Activated T-helper 9 cell treated with anti-CD3 and anti-CD28 coated beads, Interleukin-2, amount 50 U/mL, for 16 hours (primary cell): ENCODE measurements at places on chromosomes 7 and 10.

GRCh38 chr10:29142516-29143314 is 146.2 kb upstream of the LYZL1 start:
- no peak for DNase-seq

DNA sequence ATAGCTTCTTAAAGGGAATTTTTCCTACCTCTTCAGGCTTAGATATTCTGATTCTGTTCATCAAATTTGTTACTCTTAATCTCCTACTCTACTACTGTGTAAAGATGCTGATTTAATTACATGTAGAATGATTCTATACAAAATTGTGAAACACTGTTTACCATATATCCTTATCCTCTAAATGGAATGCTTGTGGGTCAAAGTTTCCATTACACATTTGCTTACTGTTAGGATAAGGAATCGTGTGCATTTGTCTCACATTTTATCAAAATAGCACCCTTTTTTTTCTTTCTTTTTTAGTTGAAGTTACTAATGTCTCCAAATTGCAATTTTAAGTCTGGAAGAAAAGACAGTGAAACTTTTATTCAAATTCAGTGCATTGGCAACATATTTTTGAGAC is 65.3 kb downstream of the TFEC start:
- DNase-seq = no peak

DNA sequence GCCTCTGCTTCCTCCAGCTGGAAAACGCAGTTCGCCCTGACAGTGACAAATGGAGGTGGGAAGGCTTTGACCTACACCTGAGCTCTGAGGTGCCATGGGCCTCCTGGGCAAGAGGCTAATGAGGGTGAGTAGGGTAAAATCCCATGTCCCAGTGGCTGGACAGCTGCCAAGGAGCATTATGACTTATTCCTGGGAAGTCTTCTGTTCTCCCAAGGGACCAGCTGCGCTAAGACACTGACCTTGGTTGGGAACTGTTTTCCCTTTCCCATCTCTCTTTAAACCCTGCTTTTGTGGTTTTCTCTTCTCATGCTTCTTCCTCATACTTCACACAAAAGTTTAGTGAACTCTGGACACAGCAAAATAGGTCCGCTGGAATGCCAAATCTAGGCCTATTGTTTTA is 72.6 kb downstream of the COPG2 start:
- DNase-seq = no peak

- no peak for DNase-seq
Observed at GRCh38 chr7:23277359-23277989, 21.7 kb upstream of the MALSU1 start.

GRCh38 chr7:102834466-102834865 is 78.3 kb upstream of the LRRC17 start:
- DNase-seq = no peak
